ENCODE measurements at places on chromosomes 3 and 15.

GRCh38 chr3:55698831-55699230 is 211.7 kb upstream of the WNT5A start:
- DNase-seq = no peak

DNA sequence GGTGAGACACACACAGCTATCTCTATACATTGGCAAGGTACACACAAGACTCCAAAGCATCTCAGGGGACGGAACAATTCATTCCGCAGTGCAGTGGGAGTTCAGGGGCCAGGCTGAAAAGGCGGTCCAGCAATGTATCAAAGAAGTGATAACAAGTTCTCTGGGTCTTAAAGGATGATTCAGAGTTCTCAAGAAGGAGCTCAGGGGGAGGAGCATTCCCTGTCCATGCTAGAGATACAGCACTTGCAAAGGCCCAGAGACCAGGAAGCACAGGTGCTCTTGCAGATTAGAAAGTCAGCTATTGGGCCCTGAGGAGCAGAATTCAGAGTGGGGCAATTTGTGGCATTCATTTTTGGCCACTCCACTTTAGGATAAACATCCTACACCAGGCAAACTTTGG is 34.9 kb downstream of the MECOM start:
- DNase-seq = no peak

DNA sequence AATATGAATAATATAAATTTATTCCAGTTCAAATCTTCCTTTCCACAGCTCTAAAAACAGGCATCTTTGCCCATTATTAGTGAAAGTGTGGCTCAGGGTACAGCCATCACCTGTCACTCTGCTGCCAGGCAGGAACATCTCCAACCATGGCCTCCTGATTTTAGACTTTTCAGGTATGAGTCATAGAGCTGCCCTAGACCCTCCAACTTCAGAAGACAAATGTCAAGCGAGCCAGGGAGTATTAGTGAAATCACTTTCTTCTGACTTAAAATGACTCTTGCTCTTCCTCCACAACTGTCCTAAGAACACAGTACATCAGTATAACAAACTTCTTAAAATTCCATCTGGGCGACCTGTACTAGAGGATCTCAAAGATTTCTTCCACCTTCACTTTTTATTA is 78.1 kb upstream of the AKAP13 start:
- no peak for DNase-seq

- DNase-seq = no peak
Measured at GRCh38 chr3:189334064-189334920, 162.5 kb downstream of the TPRG1 start.

DNA sequence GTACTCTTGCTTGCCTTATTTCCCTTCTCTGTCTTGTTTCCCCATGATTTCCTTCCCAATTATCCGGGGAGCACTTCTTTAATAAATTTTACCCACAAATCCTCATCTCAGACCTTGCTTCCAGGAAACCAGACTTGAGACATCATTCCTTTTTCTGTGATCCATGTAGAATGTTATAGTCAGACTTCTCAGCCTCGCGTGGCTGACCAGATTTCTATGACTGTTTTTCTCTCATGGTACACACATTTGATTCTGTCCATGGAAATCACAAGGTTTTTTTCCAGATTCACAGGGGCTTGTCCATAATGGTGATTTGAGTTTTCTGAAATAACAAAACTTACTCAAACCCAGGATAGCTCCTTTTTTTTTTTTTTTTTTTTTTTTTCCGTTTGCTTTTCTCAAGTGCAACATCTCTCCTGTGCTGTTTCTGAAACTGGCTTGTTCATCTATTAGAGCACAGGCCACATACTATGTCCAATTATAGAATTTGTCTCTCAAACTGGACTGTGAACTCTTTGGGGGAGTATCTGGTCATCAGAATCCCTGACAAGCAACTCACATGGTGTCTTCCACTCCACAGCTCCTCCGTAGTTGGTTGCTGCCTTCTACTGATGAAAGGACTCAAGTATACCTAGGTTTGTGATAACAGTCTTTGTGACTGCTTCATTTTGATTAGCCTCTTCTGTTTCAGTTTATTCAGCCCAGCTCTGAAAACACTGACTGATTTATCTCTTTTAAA is 50.8 kb downstream of the RBMS3 start:
- DNase-seq = no peak

DNA sequence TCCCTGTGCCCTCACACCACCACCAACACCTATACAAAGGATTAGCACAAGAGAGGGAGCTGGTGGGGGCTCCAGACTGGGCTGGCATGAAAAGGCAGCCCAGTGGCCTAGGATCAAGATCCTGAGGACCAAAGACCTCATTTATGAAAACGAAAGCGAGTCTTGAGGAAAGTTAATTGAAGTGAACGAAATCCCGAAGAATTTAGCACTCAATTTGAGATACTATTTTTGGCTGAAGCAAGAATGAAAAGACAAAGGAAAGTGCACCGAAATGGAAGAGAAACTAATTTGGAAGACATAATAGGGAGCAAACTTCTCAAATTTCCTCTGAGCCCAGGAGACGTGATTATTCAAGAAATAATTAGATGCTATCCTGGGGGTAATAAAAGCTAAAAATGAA is 68.7 kb upstream of the SLC6A11 start:
- no peak for DNase-seq

Measured in activated effector memory CD4-positive, alpha-beta T cell treated with Interleukin-2 at 50 U/mL for 16 hours (primary cell).